ENCODE measurements at places on chromosomes 6 and 20.

DNA sequence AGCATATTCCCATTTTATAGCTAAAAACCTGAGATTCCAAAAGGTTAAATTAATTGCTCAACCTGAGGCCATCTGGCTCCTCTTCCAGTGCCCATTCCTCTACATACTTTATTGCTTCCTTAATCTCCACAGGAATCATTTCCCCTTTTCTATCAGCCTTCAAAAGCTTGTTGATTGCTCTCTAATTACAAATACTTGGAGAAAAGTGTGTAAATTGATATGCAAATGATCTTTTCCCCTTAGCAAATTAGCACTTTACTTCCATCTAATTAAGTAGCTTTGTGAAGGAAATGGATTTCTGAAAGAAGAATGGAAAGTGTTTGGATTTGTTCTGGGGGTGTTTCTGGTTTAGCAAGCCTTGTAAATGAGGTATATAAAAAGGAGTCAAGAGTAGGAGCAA lies 323.3 kb downstream of the GRIK2 start:
- DNase-seq: no peak

DNA sequence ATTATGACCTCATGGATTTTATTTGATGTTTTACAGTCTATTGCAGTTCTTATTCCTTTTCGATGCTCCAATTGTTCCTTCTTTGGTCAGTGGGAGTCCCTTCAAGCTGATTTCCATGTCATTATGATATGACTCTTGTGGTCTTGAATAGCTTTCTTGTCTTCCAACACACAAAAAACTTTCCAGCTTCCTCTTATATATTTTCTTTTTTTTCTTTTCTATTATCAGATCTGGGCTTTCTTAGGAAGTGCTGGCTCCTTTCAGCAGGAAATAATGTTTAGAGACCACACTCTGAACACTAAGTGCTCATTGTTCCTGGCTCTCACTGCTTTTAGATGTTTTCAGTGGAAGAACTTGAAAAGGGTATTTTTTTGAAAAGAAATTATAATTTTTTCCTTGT lies 3.1 kb upstream of the SLC17A1 start:
- no peak for DNase-seq

DNA sequence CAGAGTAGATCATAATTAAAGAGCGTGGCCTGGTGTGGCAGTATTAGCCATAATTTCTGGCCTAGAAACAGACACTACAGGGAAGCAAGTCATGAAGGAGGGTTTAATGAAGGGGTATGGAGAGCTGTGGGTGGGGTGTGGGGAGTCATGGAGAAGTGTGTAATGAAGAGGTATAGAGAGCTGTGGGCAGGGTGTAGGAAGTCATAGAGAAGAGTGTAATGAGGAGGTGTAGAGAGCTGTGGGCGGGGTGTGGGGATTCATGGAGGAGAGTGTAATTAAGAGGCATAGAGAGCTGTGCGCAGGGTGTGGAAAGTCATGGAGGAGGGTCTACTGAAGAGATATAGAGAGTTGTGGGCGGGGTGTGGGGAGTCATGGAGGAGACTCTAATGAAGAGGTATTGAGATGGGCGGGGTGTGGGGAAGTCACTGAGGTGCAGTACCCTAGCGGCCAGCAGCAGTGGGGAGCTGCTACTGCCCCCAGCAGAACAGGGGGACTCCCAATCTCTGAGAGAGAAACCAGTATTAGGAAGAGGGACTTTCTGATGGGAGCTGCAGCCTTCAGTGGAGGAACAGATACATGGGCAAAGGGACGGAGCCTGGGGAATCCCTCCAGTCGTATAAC lies 145.4 kb upstream of the FOXA2 start:
- DNase-seq: no peak

GRCh38 chr6:168765752-168766151 lies 324.8 kb downstream of the SMOC2 start:
- no peak for DNase-seq

GRCh38 chr6:148653138-148653776 lies 93.6 kb upstream of the UST start:
- DNase-seq: no peak

GRCh38 chr20:47817573-47817972 lies 32.3 kb upstream of the SULF2 start:
- no peak for DNase-seq

DNA sequence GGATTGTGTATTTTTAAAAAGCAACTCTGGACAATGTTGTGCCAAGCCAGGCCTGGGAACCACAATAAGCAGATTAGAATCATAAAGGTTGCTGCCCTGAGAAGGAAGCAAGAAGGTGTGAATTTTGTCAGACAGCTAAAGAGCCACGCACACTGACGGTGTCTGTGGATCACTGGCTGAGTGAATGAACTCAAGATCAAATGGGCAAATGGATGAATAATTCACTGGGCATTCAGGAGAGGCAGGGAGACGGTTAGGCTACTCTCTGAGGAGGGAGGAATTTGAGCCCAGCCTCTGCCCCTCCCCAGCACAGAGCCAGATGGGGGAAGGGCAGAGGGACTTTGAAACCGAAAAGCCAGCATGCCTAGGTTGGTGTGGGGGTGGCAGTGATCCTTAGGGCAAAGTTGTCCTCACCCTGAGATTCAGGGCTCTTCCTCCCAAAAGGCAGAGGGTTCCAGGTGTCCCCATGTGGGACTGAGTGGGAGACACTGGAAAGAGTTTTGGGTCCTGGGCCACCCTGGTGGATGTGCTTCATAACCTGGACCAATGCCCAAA lies 19.5 kb upstream of the SLC22A7 start:
- no peak for DNase-seq

DNA sequence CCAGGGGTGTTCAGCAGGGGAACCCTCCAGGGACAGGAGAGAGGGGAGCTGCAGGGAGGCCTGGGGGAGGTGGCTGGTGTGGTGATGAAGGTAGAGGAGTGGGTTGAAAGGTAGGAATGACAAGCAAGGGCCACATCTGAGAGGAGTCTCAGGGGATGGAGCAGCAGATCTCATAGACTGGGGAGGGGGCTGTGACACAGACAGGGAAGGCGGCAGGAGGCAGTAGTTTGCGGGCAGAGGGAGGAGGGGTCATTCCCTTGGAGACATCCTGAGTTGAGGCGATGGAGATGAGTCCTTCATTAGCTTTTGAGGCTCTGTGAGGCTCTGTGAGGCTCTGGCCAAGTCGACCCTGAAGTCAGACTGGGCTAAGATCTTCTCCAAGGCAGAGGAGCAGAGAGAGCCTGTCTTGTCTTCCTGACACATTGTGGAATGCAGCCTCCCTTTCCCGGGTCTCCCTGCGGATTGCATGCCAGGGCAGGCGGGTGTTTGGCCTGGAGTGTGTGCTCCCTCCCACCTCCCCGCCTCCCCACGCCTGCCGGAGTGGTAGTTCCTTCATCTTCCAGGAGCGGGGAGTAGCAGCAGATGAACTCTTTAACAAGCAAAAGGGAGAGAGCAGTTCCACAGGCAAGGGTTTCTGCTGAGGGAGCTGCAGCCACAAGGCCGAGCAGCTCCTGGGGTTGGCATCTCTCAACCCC lies 34.3 kb upstream of the MLN start:
- DNase-seq: no peak

GRCh38 chr20:50198180-50198666 lies 7.6 kb downstream of the CEBPB start:
- no peak for DNase-seq

DNA sequence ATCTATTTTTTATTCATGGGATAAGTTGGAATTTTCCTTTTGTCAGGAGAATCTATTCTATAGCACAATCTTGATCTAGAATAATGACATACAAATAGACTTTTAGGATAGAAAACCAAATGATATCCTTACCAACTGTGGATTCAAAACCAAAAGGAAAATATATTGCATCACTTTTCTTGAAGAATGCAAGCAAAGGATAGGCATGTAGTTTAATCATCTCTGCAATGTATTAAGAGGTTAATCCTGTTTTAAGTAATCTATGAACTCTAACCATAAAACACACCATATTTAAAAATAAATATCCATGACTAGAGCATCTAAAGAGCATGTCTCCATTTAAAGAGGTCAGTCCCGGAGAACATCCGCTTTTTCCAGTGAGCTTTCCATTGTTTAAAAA lies 106.7 kb upstream of the CNKSR3 start:
- DNase-seq: no peak

GRCh38 chr20:7775072-7775471 lies 165.2 kb downstream of the HAO1 start:
- no peak for DNase-seq

GRCh38 chr6:18119236-18119635 lies 3.2 kb downstream of the NHLRC1 start:
- no peak for DNase-seq

DNA sequence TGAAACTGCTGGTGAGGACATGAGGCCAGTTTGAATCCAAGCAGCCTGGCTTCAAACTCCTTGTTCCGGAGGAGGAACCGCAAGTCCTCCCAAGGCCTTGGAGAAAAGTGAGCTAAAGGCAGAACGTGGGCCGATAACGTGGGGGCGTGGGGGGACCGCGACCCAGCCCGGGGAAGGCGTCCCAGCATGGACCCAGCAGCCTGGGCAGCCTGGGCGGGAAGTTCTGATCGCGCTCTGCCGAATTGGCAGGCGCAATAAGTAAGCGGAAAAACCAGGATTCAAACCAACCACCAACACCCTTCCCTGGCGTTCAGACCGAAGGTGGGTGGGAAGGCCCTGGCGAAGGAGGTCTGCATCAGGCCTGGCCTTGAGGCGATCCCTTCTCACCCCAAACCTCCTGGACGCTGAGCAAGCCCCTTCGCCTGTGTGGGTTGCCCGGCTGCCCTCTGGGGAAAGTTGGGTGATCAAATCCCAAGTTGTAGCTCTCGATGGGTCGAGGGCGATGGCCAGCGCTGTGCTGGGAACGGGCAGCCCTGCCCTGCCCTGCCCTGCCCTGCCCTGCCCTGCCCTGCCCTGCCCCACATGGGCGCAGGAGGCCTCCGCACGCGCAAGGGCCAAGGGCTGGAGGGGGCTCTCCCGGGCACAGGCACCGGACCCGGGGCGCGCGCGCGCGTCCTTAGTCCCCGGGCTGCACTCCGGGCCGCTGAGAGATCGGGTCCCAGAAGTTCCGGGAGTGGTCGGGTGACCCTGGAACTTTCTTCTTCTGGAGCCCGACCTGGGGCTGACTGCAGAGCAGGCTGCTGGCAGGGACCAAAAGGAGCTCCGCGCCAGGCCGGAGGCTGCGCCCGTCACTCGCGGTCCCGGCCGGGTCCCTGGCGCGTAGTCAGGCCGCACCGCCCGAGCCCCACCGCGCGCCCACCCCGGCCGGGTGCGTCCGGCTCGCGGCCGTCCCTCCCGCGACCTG lies 637 bp upstream of the SLC22A3 start:
- DNase-seq: no peak

GRCh38 chr20:11880680-11881079 lies 37.0 kb upstream of the BTBD3 start:
- no peak for DNase-seq

GRCh38 chr6:114449659-114450058 lies 106.8 kb upstream of the HS3ST5 start:
- DNase-seq: no peak

DNA sequence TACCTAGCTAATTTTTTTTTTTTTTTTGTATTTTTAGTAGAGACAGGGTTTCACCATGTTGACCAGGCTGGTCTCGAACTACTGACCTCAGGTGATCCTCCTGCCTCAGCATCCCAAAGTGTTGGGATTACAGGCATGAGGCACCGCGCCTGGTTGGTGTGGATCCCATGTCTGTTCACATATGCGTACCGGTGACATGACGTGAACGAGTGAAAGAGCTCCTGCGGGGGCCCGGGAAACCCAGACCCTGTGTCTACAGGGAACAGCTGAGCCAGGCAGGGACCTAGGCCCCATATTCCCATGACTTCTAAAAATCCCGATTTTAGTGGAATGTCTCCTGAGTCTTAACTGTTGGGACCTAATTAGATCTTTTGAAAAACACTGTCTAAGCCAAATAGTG lies 33.1 kb downstream of the VSTM2L start:
- DNase-seq: no peak

GRCh38 chr6:157246771-157247484 lies 76.4 kb downstream of the TMEM242 start:
- DNase-seq: no peak

DNA sequence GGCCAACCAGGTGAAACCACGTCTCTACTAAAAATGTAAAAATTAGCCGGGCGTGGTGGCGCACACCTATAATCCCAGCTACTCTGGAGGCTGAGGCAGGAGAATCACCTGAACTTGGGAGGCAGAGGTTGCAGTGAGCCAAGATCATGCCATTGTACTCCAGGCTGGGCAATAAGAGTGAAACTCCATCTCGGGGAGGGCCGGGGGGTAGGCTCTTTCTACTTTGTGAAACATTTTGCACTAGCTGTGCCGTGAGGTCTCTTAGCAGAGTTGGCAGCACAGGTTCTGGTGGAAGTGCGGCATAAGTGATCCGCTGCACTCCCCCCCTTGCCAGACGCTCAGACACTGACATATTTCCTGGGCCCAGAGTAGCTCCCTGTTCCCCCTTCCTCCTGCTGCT lies 24.5 kb downstream of the PSMG4 start:
- DNase-seq: no peak

GRCh38 chr6:16505711-16506357 lies 255.4 kb downstream of the ATXN1 start:
- DNase-seq: no peak

DNA sequence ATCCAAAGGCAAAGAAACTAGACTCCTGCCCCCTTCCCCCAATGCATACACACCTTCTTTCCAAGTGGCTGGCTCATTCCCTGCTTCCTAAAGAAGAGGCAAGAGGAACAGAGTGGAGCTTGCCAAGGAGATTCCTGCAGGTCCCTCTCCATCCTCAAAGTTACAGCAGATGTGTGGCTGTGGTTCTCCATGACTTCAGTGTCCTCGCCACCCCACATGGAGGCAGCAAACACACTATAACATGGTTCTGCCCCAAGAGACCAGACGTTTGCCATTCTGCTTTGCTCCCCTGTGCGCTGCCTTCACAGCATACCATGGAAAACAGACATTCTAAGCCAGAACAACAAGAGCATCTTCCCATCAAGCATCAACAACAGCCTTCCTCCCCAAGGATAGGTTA lies 84.4 kb downstream of the BACH2 start:
- no peak for DNase-seq

GRCh38 chr6:68235326-68235784 lies 399.7 kb upstream of the ADGRB3 start:
- no peak for DNase-seq

- DNase-seq: peak; percentile 18
These were observed 39.7 kb upstream of the TULP1 start for GRCh38 chr6:35552285-35552917.

DNA sequence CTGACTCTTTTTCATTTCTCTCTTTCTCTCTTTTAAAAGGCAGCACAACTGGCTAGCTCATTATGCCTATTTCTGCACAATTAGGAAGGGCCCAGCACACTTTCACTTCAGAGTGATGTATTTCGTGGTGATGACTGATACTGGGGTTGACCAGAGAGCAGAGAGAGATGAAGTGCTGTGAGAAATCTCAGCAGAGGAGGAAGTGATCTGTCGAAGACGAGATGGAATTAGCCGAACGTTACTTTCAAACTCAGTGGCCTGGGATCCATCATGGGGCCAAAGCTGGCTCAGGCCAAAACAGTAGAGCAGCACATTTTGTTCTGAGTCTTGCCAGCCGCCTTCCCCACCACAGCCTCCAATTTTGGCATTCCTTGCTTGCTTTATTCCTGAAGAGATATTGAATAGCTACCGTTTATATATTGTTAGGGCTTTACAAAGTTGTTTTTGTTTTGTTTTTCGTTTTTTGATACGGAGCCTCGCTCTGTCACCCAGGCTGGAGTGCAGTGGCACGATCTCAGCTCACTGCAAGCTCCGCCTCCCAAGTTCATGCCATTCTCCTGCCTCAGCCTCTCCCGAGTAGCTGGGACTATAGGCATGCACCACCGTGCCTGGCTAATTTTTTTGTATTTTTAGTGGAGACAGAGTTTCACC lies 213.2 kb upstream of the ECI2 start:
- no peak for DNase-seq

Measured in stimulated activated CD8-positive, alpha-beta memory T cell treated with anti-CD3 and anti-CD28 coated beads, Interleukin-15, amount 100 ng/mL, for 24 hours (primary cell).